ENCODE measurements at places on chromosomes 3 and 15.

- no peak overlapping the region for H3K27ac ChIP-seq
- no peaks in the 10 kb centered on the region for H3K27me3 ChIP-seq
- DNase-seq: no peak
- H3K4me1 ChIP-seq: peaks cover 9% of the 10 kb centered on the region
- peaks cover 89% of the 10 kb centered on the region for H3K36me3 ChIP-seq
- H3K4me3 ChIP-seq: no peak overlapping the region
Measured at GRCh38 chr15:52551762-52552161, 17.1 kb downstream of the ARPP19 start.

GRCh38 chr15:63089260-63090043 lies 32.2 kb upstream of the LACTB start:
- no peaks in the 10 kb centered on the region for H3K27me3 ChIP-seq
- peaks cover 25% of the 10 kb centered on the region for H3K4me1 ChIP-seq
- no peak overlapping the region for H3K4me3 ChIP-seq
- no peak for DNase-seq

- no peak overlapping the region for H3K4me3 ChIP-seq
- no peaks in the 10 kb centered on the region for H3K4me1 ChIP-seq
Measured at GRCh38 chr3:98361289-98361688, 7.6 kb downstream of the OR5K4 start.

- DNase-seq: no peak
- H3K4me3 ChIP-seq: no peak overlapping the region
- H3K36me3 ChIP-seq: no peaks in the 10 kb centered on the region
- H3K27me3 ChIP-seq: no peaks in the 10 kb centered on the region
Measured at GRCh38 chr15:71097890-71098289, 17.4 kb upstream of the THSD4 start.

DNA sequence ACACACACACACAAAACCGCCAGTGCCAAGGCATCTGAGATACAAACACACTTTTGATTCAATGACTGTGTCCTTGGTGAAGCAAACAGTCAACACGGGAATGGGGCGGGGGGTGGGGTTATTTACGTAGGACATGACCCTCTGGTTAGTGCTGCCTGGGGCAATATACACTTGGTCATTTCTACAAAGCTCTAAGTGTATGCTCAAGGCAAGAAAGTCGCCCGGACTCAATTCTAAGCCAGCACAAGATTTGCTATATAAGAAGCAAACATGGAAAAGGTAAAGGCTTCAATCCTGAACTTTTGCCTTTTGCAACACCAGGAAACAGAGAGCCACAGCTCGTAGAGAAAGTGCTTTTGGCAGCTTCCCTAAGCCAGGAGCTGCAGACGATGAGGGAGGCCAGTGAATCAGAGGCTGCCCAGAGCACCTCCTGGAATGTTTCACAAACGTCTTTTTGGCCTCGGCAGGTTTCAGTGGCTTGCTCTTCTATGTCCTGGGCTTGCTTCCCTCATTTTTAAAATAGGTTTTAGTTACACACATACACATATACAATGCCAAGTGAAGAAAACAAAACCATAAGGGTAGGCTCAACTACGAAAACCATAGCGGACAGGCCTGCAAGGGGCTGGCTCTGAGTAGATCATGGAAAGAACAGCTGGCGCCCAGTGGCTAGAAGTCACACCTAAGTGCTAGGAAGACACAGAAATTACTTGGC lies 73.6 kb downstream of the TM4SF4 start:
- H3K4me3 ChIP-seq: no peak overlapping the region
- H3K4me1 ChIP-seq: peaks cover 16% of the 10 kb centered on the region
- DNase-seq: peak; percentile 58
- peak overlapping the region; percentile 83 for H3K27ac ChIP-seq

GRCh38 chr15:35442742-35443141 lies 103.2 kb downstream of the DPH6 start:
- H3K4me3 ChIP-seq: no peak overlapping the region
- no peak for DNase-seq
- H3K27me3 ChIP-seq: no peaks in the 10 kb centered on the region
- peaks cover 6% of the 10 kb centered on the region for H3K36me3 ChIP-seq
- H3K4me1 ChIP-seq: no peaks in the 10 kb centered on the region

DNA sequence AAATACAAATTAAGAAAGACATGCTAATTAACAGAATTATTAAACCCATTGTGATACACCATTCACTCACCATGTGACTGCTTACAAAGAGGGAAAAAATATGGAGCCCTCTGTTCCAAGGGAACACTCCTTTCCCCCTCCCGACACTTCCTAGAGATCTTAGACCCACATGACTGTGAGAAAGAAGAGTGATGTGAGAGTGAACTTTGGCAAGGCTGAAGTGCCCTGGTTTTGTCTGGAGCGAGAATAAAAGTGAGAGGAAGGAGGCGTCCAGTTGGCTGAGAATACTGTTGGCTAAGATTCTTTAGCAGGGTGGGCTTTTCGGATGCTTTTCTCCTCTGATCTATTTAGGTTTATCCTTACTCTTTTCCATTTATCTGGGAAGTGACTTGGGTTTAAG lies 14.1 kb downstream of the CHL1 start:
- no peak overlapping the region for H3K27ac ChIP-seq
- no peaks in the 10 kb centered on the region for H3K36me3 ChIP-seq
- no peaks in the 10 kb centered on the region for H3K4me1 ChIP-seq

DNA sequence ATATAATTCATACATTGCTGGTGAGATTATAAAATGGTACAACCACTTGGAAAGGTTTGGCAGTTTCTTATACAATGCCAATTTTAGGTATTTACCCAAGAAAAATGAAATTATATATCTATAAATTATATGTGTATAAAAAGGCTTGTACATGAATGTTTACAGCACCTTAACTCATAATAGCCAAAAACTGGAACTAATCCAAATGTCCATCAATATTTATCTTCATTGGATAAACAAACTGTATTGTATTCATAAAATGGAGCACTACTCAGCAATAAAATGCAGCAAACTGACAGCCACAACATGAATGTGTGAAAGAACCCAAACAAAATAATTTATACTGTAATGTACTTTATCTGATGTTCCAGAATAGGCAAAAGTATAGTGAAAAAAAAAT lies 33.6 kb upstream of the EIF5A2 start:
- H3K27ac ChIP-seq: no peak overlapping the region
- H3K4me3 ChIP-seq: no peak overlapping the region
- no peaks in the 10 kb centered on the region for H3K4me1 ChIP-seq
- DNase-seq: no peak

DNA sequence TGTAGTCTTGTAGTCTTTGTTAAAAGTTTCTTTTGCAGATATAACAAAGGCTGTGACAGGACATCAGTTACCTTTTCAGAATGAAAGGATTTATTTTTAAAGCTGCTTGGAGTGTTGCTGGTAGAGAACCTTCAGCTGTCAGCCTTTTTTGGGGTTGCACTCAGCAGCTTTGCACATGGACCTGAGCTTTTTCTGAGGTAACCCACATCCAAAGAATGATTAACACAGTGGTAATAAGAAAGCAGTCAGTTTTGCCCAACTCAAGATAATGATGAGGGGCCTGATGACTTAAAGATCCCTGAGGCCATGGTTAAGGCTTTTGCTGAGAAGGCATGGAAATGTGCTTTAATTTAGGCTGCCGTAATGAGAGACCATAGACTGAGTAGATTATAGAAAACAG lies 1042.7 kb downstream of the PLOD2 start:
- no peaks in the 10 kb centered on the region for H3K4me1 ChIP-seq
- H3K4me3 ChIP-seq: no peak overlapping the region
- no peak overlapping the region for H3K27ac ChIP-seq
- no peaks in the 10 kb centered on the region for H3K27me3 ChIP-seq
- H3K36me3 ChIP-seq: no peaks in the 10 kb centered on the region

- no peak overlapping the region for H3K4me3 ChIP-seq
- DNase-seq: peak; percentile 61
- H3K4me1 ChIP-seq: no peaks in the 10 kb centered on the region
- H3K27ac ChIP-seq: no peak overlapping the region
Measured at GRCh38 chr15:71011503-71012155, 103.6 kb upstream of the THSD4 start.

- H3K27ac ChIP-seq: no peak overlapping the region
- no peak for DNase-seq
- H3K4me3 ChIP-seq: no peak overlapping the region
Measured at GRCh38 chr3:27200721-27201489, 168.3 kb downstream of the NEK10 start.

- H3K27me3 ChIP-seq: no peaks in the 10 kb centered on the region
- H3K27ac ChIP-seq: no peak overlapping the region
- DNase-seq: peak; percentile 46
- H3K4me3 ChIP-seq: no peak overlapping the region
Measured at GRCh38 chr3:195900436-195901355, 7.7 kb downstream of the TNK2 start.

All from stomach (tissue), 19 donors.